Uterus (tissue), 4 donors: ENCODE measurements at places on chromosomes 2 and 18.

GRCh38 chr2:68861330-68861729 lies 9.9 kb downstream of the BMP10 start:
- DNase-seq = no peak

GRCh38 chr2:30393510-30393909 lies 53.5 kb upstream of the LCLAT1 start:
- DNase-seq = no peak

DNA sequence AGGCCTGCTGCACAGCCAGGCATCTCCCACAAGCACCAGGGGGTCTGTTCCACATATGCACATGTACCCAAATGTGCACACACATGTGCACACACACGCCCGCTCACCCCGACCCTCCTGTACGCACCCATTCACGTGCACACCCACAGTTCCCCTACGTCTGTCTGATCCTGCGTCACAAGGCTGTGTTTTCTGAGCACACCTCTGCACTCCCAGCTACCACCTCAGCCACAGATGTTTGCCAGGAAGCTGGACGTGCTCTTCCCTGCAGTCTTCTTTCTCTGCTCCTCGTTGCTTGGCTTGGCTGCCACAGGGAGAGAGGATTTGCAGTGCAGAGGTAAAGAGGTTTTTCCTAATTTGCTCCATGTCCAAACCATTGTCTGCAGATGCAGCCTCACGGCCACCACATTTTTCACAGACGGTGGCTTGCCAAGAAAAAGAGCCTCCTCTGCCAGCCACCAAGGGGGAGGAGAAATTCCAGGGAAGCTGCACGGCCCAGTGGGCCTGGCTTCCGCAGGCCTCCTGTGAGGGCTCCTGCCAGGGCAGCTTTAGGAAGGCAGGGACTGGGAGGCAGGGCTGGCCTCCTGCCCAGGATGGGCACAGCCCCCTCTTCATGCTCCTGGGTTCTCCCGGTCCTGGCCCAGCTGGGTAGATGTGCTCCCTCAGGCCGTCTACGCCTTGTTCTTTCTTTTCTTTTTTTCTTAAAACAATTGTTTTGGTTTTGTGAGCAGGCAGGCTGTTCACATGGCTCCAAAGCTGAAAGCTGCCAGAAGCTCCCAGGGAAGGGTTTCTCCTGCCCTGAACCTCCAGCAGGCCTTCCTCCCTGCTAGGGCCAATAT lies 29.3 kb upstream of the HS6ST1 start:
- DNase-seq = peak; percentile 67

DNA sequence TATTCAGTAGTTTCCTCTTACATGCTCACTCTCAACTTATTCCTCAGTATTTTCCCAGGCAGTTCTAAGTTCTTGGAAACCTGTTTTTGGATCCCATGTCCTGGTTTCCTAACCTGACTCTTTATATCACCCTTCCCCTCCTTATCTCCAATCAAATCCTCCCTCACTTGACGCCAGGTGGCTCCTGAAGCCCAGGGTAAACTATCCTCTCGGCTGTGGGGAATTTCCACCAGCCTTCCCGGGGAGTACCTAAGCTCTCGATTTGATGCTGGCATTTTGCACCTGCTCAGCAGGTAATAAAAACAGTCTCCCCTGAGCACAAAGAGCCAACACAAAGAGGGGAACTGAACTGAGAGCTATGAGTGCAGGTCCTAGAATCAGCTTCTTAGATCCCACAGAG lies 538.0 kb downstream of the SLC4A3 start:
- DNase-seq = no peak

DNA sequence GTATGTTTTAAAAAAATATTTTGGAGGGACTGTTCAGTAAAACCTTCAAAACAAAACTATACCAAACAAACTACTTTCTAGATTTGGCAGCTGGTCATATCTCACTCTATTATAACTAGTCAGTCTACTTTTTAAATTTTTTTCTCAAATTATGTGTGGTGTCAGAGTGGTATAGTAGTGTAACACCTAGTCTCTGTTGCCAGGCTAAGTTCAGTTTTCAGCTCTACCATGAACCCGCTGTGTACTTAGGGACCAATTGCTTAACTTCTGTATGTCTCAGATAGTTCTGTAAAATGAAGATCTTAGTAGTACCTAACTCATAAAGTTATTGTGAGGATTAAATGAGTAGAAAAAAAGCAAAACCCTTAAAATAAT lies 54.3 kb downstream of the GPD2 start:
- DNase-seq = no peak

DNA sequence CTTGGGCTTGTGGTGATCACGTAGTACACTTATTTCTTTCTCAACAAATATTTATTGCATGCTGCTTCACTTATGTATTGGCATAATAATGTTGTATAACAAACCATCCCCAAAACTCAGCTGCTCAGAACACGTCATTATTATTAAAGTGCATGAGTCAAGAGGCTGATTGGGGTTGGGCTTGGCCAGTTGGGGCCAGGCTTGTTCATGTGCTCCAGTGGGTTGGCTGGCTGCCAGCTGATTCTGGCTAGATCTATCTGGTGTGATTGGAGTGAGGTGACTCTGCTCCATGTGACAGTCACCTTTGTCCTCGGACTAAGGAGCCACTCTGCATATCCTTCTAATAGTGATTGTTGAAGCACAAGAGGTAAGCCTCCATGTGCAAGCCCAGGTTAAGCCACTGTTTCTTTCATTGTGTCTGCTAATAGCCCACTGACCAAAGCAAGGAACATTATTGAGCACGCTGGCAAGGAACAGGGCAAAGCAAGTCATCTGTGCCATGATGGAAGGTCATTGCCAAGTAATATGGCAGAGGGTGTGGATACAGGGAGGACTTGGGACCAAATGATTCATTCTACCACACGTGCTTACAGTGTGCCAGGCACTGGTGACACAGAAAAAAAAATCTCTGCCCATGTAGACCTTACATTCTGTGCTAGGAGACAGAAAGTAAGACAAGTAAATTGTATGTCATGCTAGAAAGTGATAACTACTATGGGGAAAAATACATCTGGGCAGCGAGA lies 63.3 kb upstream of the TMEM182 start:
- DNase-seq = no peak
